Activated naive CD4-positive, alpha-beta T cell treated with Interleukin-2 at 50 U/mL for 16 hours (primary cell): ENCODE measurements at places on chromosomes 7 and 10.

DNA sequence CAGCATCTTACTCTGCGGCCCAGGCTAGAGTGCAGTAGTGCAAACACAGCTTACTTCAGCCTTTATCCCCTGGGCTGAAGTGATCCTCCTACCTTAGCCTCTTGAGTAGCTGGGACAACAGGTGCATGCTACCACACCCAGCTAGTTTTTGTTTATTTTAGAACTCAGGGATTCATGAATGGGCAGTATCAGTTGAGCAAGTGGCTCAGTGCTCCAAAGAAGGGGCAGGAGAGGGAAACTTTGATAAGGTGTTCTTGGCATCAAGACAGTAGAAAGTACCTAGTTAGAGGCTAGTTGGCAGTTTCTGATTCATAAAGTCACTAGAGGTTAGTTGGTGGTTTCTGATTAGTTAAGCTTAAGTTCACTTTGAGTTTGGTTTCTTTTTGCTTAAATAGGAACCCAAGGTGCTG, 18.4 kb downstream of the TRIM24 start:
- DNase-seq = no peak

- no peak for DNase-seq
These were observed 38.2 kb downstream of the HK1 start for GRCh38 chr10:69316313-69317059.

DNA sequence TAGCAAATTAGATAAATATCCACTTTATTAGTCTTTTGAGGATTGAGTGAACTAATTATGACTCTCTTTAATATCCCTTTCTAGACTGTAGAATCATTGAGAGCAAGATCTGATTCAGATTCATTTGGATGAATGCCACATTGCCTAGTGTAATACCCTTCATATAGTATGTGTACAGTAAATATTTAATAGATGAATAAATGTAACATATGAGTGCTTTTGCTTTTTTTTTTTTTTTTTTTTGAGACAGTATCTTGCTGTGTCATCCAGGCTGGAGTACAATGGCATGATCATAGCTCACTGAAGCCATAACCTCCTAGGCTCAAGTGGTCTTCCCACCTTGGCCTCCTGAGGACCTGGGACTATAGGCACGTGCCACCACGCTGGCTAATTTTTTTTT, 14.8 kb downstream of the SAMD8 start:
- DNase-seq = no peak

DNA sequence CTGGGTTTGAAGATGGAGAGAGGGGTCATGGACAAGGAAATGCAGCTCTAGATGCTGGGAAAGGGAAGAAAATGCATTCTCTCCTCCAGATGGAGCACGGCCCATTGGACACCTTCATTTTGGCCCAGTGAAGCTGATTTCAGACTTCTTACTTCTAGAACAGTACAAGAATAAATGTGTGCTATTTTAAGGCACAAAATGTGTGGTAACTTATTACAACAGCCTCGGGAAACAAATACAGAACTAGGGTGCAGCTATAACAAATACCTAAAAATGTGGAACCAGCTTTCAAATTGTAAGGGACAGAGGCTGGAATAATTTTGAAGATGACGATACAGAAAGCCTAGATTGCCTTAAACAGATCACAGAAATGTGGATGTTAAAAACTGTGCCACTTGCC, 54.1 kb downstream of the CYTH3 start:
- no peak for DNase-seq

- DNase-seq = peak; percentile 62
These were observed 276.1 kb downstream of the DNAJB6 start for GRCh38 chr7:157612664-157613561.

GRCh38 chr7:18978108-18978495, 139.3 kb downstream of the TWIST1 start:
- DNase-seq = no peak

GRCh38 chr7:143040209-143040715, 11.9 kb upstream of the OR6V1 start:
- DNase-seq = no peak

- DNase-seq = no peak
These were observed 45.3 kb downstream of the WNT2 start for GRCh38 chr7:117277576-117277975.

DNA sequence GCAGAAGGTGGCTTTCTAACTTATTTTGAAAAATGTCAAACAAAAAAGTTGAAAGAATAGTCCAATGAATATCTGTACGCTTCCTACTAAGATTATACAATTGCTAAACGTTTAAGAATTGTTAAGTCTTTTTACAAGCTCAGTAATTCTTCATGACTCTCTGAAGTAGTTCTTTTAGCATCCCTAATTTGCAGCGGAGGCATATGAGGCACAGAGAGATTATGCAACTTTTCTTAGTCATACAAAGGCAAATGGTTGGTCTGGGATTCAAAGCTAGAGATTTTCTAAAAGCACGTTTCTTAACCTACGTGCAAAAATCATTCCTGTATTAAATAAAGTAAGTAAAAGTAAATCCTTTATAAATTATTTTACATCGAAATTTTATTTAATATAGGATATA, 254.2 kb downstream of the MAGI2 start:
- DNase-seq = no peak

DNA sequence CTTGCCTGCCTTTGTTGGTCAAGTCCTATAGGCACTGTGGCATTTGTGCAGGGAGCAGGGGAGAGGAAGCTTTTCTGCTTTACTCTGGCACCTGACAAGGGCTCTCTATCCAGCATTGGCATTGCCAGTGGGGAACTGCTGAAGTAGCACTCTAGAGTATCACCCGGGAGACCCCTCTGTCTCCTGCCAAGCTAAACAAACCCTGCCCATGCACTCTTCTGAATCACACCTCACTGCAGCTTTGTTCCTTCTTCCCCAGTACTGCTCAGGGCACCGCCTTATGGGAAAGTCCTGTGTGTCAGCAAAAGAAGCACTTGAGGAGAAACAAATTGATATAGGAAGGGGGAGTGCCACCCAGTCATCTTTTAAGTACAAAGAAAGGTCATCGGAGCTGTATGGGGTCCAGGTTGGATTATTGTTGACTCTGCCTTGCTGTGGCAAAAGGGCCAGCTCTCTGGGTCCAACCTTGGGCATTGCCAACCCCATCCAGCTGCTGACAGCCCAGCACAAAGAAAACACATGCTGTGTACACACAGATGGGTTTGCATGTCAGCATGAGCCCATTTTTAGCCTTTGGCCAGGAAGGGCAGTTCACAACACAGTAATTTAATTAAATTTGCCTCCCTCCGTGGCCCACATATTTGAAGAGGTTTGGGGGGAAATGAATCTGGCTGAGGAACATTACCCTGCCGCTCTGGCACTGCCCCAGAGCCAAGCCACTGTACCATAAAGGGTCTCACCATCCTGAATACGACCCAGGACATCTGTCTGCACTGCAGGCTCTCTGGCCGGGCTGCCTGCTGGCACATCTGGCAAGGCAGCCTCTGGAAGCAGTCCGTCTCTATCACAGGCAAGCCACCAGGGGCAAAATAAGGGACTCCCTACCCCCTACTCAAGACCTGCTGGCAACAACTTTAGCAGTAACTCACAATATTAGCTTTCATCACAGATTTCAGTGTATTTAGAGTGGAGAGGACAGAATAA, 13.1 kb downstream of the LRRC4 start:
- DNase-seq = no peak

- DNase-seq = no peak
These were observed 115.6 kb downstream of the ATXN7L1 start for GRCh38 chr7:105760551-105761447.
